ENCODE measurements at places on chromosomes 7 and 10.

- DNase-seq: no peak
Observed at GRCh38 chr10:132711613-132712121, 74.3 kb downstream of the NKX6-2 start.

DNA sequence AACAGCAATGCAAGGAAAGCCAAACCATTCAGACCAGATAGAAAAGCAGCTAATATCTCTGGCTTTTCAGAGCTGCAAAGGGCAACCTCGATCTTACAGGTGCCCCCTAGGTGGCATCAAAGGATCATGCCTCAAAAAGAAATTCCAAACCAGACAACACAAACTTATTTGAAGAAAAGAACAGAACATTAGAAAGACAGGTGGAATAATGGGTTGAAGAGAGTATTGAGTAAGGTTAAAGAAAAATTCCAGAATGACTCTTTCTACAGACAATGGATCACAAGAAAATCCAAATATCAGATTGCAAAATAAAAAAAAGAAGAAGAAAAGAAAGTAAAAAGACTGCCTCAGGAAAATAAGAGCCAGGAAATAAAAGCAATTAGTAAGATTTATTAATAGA, 213.7 kb downstream of the ELMO1 start:
- no peak for DNase-seq

- DNase-seq: no peak
Observed at GRCh38 chr10:21145751-21146435, 248.8 kb upstream of the NEBL start.

- no peak for DNase-seq
Observed at GRCh38 chr7:50792342-50793119, 9.8 kb upstream of the GRB10 start.

DNA sequence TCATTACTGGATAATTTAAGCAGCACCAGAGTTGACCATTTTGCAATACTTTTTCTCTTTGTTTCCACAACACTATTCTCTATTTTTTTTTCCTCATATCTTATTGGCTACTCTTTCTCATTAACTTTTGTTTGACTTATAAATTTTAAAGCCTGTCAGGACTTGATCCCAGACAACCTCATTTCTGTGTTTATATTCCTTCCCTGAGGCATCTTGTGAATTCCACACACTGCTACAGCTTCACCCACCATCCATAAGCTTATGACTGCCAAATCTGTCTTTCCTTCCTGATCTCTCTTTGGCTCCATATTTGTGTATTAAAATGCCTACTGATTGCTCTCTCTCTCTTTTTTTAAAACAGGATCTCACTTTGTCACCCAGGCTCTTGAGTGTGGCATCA, 124.6 kb upstream of the MBL2 start:
- no peak for DNase-seq

DNA sequence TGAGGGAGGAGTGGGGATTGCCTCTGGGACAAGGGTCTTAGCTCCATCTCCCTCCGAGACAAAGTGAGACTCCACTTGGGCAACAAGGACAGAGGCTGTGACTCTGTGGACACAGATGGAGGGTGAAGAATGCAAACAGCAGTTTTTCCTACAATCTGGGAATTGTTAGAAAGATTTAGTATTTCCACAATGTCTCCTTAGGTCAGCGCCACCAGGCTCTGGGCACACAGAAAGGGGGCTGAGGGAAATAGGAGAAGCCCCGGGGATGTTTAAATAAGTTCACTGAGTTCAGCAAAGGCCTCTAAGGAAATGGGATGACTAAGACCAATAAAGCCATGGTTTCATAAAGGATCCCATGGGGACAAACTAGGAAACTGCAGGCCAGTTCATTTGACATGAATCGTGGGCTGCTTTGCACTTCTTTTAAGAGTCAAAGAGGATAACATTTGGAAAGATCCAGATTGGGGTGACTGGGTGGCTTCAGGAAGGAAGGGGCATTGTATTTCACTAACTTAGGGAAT, 219.8 kb upstream of the GLI3 start:
- DNase-seq: no peak

GRCh38 chr7:43942250-43942649, 16.0 kb downstream of the UBE2D4 start:
- no peak for DNase-seq

DNA sequence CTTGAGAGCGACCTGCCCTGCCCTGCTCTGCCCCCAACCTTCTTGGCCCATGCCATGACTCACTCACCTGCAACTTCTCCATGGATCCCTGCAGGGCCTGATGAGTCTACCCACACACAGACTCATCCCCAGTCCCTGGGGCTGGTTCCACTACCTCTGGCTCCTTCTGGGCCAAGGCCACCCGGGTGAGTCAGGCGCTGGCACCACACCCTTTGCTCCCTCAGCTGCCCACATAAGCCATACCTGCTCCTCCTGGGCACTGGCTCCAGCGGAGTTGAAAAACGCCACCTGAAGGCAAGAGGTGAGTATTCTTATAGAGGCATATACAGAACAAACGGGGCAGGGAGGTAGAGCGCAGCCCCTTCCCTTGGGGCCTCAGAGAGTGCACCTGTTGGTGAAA, 16.2 kb upstream of the MTPAP start:
- DNase-seq: no peak

DNA sequence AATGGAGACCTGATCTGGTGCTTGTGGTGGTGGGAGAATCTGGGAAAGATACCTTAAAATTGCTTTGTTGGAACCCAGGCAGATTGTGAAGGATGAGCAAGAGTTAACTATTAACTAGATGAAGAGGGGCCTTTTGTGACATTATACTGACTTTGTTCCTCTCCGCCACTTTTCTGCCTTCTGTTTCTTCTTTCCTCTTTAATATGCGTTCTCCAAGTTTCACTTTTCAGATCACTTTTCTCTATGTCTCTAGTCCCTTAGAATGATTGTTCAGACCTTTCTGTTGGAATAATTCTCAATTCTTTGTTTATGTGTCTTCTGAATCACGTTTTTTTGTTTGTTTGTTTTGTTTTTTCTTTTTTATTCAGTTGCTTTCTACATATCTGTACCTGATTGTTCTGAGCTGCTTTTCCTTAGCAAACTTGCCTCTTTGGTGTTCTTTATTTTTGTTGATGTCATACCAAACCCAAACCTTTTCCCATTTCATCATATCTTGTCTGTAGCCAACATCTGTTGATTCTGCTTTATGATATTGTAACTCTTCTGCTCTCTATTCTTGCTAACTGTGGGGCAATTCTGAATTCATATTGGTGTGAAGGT, 2.8 kb downstream of the BMPR1A start:
- no peak for DNase-seq

DNA sequence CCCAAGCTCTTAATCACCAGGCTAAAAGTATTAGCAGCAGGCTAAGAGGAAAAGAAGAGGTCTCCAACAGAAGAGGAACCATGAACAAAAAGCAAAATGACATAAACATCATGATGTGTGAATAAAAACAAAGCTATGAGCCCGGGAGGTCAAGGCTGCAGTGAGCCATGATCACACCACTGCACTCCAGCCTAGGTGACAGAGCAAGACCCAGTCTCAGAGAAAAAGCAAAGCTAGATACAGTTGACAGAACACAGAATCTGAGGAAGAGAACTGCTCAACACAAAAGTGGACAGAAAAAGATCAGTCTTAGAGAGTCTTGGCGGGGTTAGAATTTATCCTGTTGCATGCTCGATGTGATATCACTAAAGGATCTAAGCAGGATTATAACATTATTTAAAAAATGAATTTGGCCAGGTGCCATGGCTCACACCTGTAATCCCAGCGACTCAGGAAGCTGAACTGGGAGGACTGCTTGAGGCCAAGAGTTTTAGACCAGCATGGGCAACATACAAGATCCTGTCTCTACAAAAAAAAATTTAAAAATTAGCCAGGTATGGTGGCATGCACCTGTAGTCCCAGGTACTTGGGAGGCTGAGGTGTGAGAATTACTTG, 37.5 kb downstream of the NT5C2 start:
- DNase-seq: no peak

GRCh38 chr10:68212721-68213352, 19.1 kb downstream of the ATOH7 start:
- no peak for DNase-seq

DNA sequence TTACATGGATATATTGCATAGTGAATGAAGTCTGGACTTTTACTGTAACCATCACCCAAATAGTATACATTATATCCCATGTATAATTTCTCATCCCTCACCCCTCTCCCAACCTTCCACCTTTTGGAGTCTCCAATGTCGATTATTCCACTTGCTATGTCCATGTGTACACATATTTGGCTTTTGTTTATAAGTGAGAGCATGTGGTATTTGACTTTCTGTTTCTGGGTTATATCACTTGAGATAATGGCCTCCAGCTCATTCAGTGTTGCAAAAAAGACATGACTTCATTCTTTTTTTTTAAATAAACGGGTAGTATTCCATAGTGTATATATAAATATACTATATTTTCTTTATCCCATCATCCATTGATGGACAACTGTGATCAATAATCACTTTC, 288.6 kb upstream of the BMPER start:
- no peak for DNase-seq

- DNase-seq: no peak
Observed at GRCh38 chr7:133748443-133749407, 378.4 kb upstream of the LRGUK start.

- no peak for DNase-seq
Observed at GRCh38 chr10:34650156-34650555, 164.9 kb downstream of the PARD3 start.

Measured in esophagus squamous epithelium (tissue), 5 donors.